ENCODE measurements at places on chromosomes 16 and 17.

- peak; percentile 90 for DNase-seq
Observed at GRCh38 chr17:58082870-58083490, at the start of gene DYNLL2. Gene DYNLL2, plus strand, starts transcription at chr17:58083419. Its CDS starts 3,672 bp downstream, at chr17:58087091.

GRCh38 chr16:60608971-60609370 lies 1427.3 kb downstream of the CDH8 start:
- no peak for DNase-seq

GRCh38 chr16:78709137-78709884 lies 609.9 kb downstream of the WWOX start:
- no peak for DNase-seq

DNA sequence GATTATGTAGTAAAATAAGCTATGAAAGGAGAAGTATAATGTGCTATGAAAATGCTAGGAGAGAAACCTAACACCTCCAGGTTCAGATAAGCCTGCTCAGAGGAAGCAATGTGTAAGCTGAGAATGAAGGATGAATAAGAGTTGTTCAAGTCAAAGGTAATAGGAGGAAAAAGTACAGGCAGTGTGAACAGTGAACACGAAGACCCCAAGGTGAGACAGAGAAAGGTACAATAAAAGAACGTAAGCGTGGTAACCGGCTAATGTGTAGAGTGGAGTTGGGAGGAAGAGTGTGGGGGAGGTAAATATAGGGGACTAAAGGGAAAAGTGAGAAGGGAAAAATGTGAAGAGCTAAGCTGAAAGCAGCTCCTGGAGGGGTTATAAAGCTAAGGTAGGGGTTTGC lies 74.2 kb downstream of the TTC19 start:
- no peak for DNase-seq

GRCh38 chr17:61475726-61476125 lies 23.5 kb downstream of the TBX4 start:
- no peak for DNase-seq
